ENCODE measurements at places on chromosomes 3 and 15.
A peak's percentile ranks its signal among the peaks of the same experiment; 100 is the strongest.

GRCh38 chr3:44561076-44561475, 6.1 kb downstream of the ZKSCAN7 start:
- DNase-seq = no peak

DNA sequence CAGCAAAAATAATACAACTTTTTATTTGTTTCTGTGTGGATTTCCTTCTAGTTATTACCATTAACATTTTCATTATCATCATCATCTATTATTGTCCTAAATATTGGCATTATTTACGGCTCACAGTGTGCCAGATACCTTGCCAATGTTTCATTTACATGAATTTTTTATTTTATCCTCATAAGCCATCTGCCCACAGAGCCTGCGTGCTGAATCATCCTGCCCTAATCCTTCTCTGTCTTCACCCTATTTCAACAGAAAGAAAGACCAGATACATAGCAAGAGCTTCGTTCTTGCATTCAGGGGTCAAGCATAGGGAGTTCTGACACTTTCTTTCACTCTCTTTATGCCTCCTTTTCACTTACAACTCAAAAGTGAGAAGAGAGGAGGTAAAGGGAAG, 82.0 kb downstream of the KCNMB2 start:
- DNase-seq = peak; percentile 6

GRCh38 chr3:126287536-126288241, 69.5 kb downstream of the KLF15 start:
- DNase-seq = peak; percentile 51

- DNase-seq = peak; percentile 74
Observed at GRCh38 chr15:39248204-39248603, 332.7 kb upstream of the THBS1 start.

GRCh38 chr3:24311881-24312280, 182.8 kb downstream of the THRB start:
- DNase-seq = no peak

- DNase-seq = no peak
Observed at GRCh38 chr3:43765521-43765971, 74.8 kb downstream of the ABHD5 start.

GRCh38 chr3:139954146-139954860, 19.3 kb downstream of the CLSTN2 start:
- no peak for DNase-seq

GRCh38 chr3:193134856-193135255, 106.2 kb upstream of the PLAAT1 start:
- peak; percentile 84 for DNase-seq

GRCh38 chr3:180048840-180049239, 12.1 kb upstream of the PEX5L start:
- no peak for DNase-seq

- DNase-seq = no peak
Observed at GRCh38 chr15:60009124-60009960, 5.2 kb downstream of the FOXB1 start.

GRCh38 chr3:88617283-88617682, 467.5 kb downstream of the C3orf38 start:
- DNase-seq = no peak

DNA sequence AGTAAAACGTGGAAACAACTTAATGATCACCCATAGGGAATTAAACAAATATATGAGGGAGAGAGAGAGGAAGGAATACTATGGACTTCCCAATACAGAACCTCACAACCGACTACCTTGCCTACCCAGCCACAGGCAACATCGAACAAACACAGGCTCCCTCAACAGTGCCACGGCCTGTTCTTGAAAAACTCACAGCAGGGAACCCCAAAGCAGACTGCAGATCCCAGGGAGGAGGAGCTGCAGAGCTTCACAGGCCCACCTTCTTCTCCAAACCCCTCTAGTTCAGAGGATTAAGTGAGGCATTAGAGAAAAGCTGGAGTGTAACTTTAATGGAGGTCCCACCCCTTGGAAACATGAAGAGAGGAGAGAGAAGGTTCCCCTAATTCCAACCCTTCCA, 110.2 kb downstream of the ST8SIA2 start:
- no peak for DNase-seq

GRCh38 chr3:138230525-138230924, 43.4 kb downstream of the ARMC8 start:
- no peak for DNase-seq

DNA sequence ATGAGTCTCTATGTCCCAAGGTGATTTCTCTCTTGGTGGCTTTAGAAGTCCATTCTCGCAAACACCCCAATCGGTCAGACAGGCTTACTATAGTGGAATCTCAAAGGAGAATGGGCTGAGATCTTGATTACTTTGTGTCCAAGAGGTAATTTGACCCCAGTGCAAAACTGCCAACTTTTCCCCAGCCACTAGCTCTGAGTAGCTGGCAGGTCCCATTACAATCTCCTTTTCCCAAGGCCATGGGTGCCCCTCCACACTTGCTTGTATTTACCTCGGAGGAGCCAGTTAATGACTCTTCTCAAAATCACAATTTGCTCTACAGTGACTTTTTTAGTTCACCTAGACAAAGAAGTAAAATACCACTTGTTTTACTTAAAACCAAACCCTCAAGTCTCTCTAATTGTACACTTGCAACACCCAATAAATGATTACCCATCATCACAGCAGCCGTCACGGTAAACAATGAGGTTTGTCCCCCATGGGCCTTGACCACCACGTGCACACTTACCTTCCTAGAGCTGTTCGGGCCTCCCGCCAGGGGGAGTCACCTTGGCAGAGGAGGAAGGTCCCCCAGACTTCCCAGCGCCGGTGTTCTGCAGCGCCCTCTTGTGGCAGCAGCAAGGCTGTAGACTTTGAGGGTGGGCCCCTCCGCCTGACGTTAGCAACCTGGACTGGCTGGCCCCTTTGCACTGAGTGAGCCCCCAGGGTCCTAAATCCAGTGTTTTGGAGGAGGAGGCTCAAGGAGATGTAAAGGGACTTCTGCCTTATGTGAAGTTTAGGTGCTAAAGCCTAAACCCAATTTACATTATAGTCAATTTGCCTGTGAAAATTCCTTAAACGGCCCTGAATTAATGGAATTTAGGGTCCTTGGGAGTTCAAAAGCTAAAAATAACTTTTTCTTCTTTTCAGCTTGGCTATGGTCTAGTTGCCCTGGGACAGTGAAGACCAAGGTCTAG, 18.7 kb upstream of the HDAC11 start:
- DNase-seq = peak; percentile 74

GRCh38 chr3:154919226-154919625, 160.9 kb upstream of the MME start:
- DNase-seq = no peak

DNA sequence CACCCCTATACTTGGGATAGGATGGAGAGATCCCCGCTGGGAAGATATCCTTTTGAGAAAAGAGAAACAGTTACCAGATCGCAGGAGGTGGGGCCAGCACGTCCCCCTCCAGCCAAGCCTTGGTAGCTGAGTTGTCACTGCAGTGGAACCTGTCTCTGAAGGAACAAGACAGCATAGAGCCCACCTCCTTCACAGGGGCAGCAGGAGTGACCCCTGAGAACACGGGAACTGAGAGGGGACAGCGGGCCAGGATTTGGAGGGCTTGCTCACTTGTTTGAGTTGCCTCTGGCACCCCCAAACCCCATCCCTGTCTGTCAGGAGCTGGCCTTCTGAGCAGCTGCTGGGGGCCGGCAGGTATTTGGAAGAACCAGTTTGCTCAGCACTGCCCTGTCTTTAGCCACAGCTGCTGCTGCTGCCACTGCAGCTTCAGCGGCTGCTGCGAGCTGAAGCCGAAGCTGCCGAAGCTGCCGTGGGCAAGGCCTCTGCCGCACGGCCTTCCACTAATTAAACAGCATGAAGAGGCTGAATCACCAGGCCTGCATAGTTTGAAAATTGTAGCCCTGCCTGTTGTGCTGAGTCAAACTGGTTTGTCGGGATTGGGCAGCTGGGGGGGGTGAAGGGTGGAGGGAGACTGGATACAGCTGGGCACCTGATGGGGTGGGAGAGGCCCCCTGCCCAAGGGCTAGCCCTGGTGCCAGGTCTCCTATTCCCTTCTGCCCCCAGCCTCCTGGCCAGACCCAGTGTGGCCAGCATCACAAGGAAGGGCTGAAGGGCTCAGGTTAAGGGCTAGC, 4.0 kb downstream of the EPHB3 start:
- peak; percentile 78 for DNase-seq

DNA sequence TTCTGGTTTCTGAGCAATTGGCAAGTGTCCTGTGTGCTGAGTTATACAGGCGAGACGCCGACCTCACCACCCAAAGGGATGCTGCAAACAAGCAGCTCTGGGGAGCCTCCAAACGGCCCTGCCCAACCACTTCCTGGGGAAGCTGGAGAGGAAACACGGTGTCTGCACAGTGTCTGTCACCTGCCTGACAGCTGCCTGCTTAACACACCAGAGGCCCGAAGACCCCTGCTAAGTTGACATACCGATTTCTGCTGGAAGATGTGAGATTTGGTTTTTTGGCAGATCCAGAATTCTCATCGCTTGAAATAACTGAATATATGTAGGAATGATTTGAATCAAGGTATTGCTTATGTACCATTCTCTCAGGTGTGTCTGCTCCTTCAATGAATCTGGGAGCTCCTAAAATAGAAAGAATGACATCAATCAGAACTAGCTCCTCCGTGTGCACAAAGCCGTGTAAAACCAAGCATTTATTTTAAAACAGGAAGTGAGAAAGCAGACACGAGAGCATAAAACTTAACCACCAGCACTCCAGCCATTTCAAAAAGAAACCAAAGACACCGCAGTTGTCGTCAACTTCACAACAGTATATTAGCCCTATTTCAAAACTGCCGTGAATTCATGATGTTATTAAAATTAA, 27.2 kb downstream of the LRRC2 start:
- DNase-seq = no peak

GRCh38 chr3:12859840-12860239, 18.5 kb upstream of the RPL32 start:
- no peak for DNase-seq

DNA sequence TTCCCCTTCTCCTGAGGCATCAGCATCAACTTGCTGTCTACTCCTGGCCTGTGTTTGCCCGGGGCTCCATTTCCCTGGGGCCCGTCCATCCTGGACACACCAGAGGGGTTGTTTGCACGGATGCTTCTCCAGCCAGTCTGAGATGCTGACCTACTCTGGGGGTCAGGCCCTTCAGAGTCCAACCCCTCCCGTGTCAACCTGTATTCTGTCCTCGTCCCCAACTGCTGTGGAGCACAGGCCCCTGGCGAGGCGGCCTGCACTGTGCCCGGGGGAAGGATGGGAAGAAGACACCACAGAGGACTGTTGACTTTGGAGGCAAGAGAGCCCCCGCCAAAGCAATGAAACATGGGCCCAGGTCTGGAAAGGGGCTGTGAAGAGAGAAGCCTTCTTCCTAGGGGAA, 25.8 kb downstream of the ALS2CL start:
- no peak for DNase-seq

- DNase-seq = no peak
Observed at GRCh38 chr3:36842275-36842674, 77.9 kb upstream of the DCLK3 start.

DNA sequence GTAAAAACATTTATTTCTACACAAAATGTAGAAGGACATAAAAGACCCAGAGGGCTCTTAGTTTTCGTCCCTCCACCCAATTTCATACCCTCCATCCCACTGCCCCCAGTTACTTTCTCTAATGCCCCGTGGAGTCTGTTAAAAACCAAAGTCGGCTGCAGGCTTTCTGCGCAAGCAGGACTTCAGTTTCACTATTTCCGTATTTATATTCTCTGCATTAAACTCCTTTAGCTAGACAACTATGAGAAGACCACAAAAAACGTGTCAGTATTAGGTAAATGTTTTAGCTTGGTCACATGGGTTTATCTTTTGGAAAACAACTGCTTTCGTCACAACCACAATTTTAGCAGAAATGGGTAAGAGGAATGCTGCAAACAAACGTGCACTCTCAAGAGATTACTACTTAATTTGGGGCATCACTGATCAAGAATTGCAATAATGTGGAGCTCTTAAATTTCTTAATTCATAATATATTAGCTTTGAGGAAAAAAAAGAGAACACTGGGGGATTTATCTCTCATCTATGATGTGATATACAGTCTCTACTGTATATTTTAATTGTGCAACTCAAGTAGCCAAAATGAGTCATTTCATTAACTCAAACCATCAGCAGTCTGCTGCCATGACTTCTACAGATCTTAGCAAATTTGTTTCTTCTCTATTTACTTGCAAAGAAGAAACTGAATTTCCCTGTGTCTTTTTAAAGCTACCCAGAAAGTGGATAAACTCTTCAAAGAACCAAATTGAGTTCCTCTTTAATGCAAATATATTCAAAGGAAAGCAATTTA, 740 bp upstream of the NSMCE3 start:
- no peak for DNase-seq

GRCh38 chr3:172321035-172321434, 127.2 kb downstream of the GHSR start:
- no peak for DNase-seq

GRCh38 chr3:181727341-181728032, 15.8 kb downstream of the SOX2 start:
- no peak for DNase-seq

DNA sequence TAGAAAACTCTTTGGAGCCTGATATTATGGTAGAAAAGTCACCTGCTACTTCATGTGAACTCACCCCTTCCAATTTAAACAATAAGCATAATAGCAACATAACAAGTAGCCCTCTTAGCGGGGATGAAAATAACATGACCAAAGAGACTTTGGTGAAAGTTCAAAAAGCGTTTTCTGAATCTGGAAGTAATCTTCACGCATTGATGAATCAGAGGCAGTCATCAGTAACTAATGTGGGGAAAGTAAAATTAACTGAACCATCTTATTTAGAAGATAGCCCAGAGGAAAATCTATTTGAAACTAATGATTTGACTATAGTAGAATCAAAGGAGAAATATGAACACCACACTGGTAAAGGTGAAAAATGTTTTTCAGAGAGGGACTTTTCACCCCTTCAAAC, 5.1 kb upstream of the SCG5 start:
- DNase-seq = no peak

DNA sequence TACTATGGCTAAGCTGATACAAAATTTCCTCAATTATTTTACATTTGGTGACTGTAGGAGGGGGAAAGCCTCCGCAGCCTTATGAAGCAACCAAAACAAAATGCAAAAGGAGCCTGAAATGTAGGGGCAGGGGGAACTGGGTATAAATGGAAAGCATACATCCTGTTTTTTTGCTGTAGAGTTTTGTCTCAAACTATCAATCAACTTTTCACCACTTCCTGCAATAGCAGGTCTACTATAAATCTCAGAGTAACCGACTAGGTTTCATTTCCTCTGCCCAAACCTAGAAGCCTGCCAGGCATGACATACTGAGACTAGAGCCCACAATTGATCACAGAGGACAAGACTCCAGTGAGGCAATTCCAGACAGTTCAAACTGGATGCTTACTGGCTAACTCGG, 91.3 kb downstream of the SHQ1 start:
- no peak for DNase-seq

DNA sequence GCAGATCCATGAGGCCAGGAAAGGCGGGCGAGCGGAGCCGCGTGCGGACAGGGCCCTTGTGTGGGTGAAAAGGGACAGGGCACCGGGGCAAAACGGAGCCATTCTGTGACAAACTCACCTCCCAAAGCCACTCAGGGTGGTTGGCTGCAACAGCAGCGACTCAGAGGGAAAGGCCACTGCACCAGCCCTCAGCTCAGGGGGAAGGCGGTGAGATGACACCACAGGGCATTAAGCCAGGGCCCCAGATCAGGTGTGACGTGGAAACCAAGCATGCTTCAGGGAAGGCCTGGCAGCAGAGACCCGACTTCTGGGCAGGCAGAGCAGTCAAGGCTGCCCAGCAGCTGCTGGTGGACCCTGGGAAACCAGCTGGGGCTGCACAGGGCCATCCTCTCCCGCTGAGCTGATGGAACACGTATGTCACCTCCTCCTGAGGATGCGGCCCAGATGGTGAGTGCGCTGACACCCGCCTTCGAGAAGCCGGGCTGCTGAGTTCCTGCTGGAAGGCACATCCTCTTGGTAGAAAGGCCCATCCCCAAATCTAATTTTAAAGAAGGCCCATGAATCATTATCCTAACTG, 82.3 kb downstream of the CHSY1 start:
- no peak for DNase-seq

All from urothelium cell line (cell line).